ENCODE measurements at places on chromosomes 11 and 22. TPM values are rescaled to one million over a fixed set of nuclear protein-coding genes. Genes with fewer than 3 reads are reported as not detected.

Gene TSGA10IP
- not detected for total RNA-seq

GRCh38 chr11:24587635-24588034 lies 90.8 kb downstream of the LUZP2 start:
- no peaks in the 10 kb centered on the region for H3K4me1 ChIP-seq
- H3K4me3 ChIP-seq, result no peak overlapping the region
- no peaks in the 10 kb centered on the region for H3K36me3 ChIP-seq
- DNase-seq, result no peak
- H3K27me3 ChIP-seq, result no peaks in the 10 kb centered on the region
- H3K27ac ChIP-seq, result no peak overlapping the region

- no peak overlapping the region for H3K27ac ChIP-seq
- DNase-seq, result no peak
- H3K36me3 ChIP-seq, result no peaks in the 10 kb centered on the region
- H3K4me1 ChIP-seq, result no peaks in the 10 kb centered on the region
- no peaks in the 10 kb centered on the region for H3K27me3 ChIP-seq
- no peak overlapping the region for H3K4me3 ChIP-seq
These were observed 5.9 kb upstream of the PHF21A start for GRCh38 chr11:46127150-46127638.

Gene COPB1
- 81.5 TPM for total RNA-seq

- no peaks in the 10 kb centered on the region for H3K27me3 ChIP-seq
- no peaks in the 10 kb centered on the region for H3K36me3 ChIP-seq
- peaks cover 4% of the 10 kb centered on the region for H3K4me1 ChIP-seq
- H3K27ac ChIP-seq, result no peak overlapping the region
- DNase-seq, result no peak
These were observed 3.6 kb downstream of the CD44 start for GRCh38 chr11:35142481-35143075.

All from ovary (tissue), 10 donors.